ENCODE measurements at places on chromosomes 6 and 20.

DNA sequence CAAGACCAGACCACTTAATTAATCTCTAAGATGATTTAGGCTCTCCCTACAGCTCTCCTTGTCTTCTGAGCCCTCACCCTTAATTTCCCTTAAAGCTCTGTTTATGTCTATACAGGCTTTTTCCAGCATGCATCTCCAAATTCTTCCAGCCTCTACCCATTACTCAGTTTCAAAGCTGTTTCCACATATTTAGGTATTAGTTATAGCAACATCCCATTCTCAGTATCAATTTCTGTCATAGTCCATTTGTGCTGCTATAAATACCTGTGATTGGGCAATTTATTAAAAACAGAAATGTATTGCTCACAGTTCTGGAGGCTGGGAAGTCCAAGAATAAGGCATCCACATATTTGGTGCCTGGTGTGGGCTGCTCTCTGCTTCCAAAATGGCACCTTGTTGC, 2.3 kb upstream of the SERPINB1 start:
- no peak for DNase-seq

GRCh38 chr6:13124131-13124530, 204.2 kb downstream of the TBC1D7 start:
- no peak for DNase-seq

GRCh38 chr6:43181621-43181941, 415 bp upstream of the CUL9 start:
- DNase-seq, result no peak

DNA sequence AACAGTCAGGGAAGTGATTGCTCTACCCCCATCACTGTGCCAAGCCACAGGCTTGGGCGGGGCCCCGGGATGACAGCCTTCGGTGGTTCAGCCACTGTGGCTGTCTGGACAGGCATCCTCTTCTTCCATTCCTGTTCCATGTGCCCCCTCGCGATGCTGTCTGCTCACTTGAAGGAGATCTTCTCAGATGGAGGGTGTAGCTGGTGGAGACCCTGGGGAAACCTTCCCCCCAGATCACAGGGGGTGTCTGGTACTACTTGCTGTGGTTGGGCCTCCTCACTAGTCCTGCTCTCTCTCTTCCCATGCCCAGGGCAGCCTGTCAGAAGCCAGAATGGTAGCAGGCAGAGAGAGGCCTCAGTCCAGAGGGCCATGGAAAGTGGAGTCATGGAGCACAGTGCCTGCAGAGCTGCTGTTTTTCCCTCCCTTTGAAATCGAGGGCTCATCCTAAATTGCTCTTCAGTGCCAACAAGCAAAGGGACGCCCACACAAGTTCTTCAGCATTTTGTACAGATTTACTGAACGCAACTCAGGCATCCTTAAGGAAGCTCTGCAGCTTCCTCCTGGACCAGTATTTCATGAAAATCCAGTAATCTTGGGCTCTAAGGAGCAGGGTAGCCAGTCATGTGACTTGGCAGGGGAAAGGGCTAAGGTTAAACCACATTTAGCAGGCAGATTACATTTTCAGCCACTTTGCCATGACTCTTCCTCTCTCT, 326.6 kb downstream of the ZFAND3 start:
- peak; percentile 5 for DNase-seq

GRCh38 chr6:154624038-154624599, 109.1 kb upstream of the SCAF8 start:
- DNase-seq, result no peak

GRCh38 chr6:168956141-168956838, 297.4 kb downstream of the THBS2 start:
- peak; percentile 33 for DNase-seq

- DNase-seq, result no peak
These were observed 42.7 kb downstream of the MAFB start for GRCh38 chr20:40646361-40646760.

- no peak for DNase-seq
These were observed 32.0 kb downstream of the CFAP61 start for GRCh38 chr20:20084296-20084752.

DNA sequence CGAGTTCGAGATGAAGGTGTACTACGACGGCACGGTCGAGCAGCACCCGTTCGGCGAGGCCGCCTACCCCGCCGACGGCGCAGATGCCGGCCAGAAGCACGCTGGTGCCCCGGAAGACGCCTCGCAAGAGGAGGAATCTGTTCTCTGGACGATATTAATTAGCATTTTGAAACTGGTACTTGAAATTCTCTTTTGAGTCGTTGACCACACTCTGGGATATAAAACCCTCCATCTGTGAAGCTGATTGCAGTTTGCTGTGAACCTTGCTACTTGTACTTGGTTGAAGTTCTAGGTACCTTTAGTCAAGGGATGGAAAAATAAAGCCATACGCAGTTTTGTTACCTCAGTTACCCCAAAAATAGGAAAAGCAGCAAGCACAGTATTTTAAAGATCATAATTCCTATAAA, 917 bp downstream of the C6orf120 start:
- no peak for DNase-seq

DNA sequence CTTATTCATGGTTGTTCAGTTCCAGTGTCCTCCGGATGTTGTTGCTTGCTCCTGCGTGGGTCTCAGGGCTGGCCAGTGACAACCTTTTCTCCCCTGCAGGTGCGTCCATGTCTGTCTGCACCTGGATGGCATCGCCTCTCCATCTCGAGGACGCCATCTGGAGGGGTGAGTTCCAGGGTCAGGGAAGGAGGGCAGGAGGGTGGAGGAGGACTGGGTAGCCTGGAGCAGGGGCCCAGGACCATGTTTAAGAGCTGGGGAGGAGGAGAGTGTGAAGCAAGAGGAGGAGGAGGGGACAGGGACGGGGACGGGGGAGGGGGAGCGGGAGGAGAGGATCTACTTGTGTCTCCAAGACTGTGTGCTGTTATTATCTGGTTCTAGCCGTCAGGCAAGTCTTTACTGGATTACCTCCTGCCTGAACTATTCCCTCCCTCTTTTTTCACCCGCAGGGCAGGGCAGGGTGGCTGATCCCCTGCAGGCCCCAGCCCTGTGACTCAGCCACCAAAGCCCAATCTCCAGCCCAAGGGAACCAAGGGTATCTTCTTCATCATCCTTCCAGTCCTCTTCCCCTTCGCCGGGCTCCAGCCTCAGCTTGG, 32.2 kb upstream of the TULP1 start:
- DNase-seq, result no peak

DNA sequence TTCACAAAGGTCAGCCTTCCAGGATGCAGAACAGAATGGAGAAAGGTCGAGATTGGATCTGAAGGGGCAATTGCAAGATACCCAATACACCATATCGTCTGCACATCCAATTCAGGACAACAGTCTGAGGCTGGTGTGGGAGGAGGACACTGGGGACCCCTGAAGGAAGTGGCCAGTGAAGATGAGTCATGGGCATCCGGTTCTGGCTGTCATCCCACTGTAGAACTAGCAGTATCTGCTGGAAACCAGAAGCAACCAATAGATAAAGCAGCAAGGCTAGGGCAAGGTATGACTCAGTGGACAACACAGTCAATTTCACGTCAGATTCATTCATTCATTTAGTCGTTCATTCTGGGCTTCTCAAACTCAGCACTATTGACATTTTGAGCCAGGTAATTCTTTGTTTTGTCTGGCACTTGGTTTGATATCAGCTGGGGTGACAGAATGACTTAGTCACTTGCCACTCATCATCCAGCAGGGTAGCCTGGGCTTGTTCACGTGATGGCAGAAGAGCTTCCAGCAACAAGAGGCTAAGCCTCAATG, 30.3 kb upstream of the SHLD1 start:
- peak; percentile 65 for DNase-seq

- no peak for DNase-seq
These were observed at the start of gene ISM1 for GRCh38 chr20:13220904-13221297. Gene ISM1 (plus strand): TSS chr20:13221274. CDS start chr20:13221777, 503 bp downstream.

DNA sequence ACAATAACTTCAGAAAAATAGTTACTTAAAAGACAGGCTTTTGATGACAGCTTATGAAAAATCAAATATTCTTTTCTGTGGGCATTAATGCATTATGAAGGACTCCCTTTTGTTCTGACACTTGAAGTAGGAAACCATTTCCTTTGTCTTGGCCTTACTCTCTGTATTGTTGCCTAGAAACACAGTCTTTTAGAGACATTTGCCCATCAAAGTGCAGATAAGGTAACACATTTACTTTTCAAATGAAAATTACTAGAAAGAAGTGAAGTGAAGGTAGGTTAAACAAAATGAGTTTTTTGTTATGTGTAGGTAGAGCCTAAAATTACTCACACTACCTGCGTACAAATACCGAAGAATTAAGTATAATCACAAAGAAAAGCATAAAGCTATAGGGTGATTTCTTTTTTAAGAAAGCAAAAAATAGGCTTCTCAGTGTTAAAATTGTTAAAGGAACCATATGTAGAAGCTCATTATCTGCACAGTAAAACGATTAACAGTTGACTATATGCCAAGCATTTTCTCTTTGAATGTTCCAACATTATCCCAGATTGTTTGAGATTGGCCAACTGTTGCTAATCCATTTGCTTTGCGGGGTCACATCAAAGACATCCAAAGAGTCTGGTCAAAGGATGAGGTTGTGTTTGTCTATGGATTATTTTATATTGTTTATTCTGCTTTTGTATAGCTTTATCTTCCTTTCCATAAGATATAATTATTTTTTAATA, 542.0 kb upstream of the RNF217 start:
- DNase-seq, result no peak

- DNase-seq, result no peak
These were observed 12.5 kb upstream of the TMEM242 start for GRCh38 chr6:157335829-157336228.

DNA sequence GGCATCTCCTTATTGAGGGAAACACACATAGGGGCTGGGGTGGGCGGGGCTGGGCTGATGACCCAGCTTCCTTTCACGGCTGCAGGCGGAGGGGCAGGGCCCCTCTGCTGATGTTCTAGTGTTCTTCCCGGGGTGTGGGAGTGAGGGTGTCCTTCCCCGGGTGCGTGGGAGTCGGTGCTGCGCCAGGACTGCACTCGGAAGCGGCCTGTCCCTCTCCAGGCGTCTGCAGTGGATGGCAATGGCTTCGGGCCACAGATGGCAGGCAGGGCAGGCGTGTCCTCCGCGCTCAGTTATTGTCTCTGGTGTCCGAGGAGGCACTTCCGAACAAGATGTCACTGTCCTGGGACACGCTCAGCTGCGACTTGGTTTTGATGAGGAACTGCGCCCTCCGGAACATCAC, 19.2 kb downstream of the KCNG1 start:
- no peak for DNase-seq

All from IMR-90 (cell line).